ENCODE measurements at places on chromosomes 1 and 21.

DNA sequence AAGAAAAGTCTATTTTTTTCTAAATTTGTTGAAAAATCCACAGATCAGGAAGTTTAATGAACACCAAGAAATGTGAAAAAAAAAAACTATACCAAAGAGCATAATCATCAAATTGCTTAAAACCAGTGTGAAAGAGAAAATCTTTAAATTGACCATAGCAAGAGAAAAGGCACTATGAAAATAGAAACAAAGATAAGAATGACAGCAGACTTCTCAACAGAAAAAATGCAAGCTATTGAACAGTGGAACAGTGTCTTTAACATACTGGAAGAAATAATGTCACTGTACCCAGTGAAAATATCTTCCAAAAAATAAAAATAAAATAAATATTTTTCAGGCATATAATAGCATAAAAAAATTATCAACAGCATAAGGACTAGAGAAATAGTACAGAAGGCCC, 243.0 kb upstream of the GJB5 start:
- DNase-seq = no peak

DNA sequence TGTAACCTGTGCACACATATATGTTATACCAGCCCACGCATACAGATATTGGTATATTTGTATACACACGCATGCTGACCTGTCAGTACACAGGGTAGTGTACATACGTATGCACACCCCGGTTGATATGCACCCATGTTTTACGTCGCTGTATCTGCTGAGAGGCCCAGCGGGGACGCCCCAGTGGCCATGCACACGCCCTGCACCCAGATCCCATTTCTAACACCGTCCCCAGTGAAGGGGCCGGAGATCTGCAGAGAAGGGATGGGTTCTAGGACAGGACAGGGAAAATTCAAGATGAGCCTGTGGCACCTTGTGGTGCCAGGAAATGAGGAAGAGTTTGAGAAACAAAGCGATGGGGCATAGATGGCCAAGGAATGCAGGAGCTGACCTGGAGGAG, 57.2 kb upstream of the TTC34 start:
- no peak for DNase-seq

DNA sequence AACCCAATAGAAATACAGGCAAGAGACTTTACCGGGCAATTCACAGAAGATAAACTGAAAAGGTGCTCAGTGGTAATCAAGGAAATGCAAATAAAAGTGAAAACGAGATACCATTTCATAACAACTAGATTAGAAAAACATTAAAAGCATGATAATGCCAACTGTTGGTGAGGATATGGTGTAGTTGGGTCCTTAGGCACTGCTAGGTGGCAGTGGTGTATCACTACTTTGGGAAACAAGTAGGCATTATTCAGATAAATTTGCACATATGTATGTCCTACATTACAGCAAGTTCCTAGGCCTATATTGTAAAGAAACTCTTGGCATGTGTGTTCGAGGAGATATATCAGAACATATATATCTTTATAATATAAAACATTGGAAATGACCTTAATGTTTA, 31.0 kb downstream of the AZIN2 start:
- DNase-seq = no peak

GRCh38 chr1:22861764-22862440, 110.8 kb downstream of the LACTBL1 start:
- peak; percentile 29 for DNase-seq

DNA sequence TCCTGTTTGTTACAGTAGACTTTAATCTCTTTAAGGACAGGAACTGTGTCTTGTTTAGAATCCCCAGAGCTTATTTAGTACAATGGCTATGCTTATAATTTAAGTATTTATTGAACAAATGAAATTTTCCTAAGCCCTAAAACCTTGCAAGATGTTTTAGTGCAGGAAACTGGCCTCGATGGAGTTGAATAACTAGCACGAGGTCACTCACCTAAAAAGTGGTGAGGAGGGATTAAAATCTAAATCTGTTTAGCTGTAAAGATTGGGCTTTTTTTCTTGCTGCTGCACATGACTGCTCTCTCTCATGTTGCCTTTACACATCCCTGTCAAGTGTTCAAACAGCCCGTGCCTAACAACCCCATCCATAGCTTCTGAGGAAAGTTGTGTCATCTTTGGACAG, 10.2 kb downstream of the NFYC start:
- no peak for DNase-seq

- no peak for DNase-seq
Observed at GRCh38 chr1:209015092-209015491, 568.4 kb upstream of the CAMK1G start.

DNA sequence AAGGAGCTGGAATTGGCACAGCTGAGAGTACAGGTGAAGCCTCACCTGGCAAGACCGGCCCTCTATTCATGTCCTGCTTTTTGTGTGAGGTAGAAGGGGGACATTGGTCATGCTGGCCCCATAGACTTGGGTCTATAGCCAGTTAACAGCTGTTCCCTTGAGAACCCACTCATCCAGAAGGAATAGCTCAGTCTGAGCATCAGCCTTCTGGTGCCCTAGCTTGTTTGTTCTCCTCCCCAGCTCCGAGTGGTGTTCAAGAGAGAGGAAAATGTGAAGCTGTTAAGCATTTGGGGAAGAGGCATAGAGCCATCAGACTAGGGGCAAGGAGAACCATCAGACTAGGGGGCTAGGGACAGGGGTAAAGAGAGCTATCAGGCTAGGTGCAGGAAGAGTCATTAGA, 290.9 kb downstream of the SIPA1L2 start:
- DNase-seq = no peak

GRCh38 chr21:15415541-15416261, 314.1 kb upstream of the USP25 start:
- DNase-seq = no peak

- no peak for DNase-seq
Observed at GRCh38 chr1:155984341-155984740, 6.0 kb upstream of the ARHGEF2 start.

DNA sequence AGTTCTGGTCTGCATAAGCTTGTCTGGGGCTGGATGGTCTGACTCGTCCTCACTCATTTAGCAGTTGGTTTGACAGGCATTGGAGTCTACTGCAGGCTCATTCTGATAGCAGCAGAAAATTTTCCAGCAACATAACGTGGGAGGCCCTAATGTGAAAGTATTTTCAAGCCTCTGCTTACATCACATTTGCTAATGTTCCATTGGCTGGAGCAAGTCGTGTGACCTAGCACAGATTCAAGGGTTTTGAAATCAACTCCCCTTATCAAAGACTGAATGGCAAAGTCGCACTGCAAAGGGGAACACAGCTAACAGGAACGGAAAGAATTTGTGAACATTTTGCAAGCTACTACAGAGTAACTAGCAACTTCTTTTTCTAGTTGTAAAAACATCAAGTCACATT, 2.3 kb upstream of the USH2A start:
- DNase-seq = no peak

GRCh38 chr1:8109216-8109615, 83.1 kb upstream of the ERRFI1 start:
- no peak for DNase-seq

GRCh38 chr1:30726236-30726635, 2.9 kb upstream of the MATN1 start:
- no peak for DNase-seq

DNA sequence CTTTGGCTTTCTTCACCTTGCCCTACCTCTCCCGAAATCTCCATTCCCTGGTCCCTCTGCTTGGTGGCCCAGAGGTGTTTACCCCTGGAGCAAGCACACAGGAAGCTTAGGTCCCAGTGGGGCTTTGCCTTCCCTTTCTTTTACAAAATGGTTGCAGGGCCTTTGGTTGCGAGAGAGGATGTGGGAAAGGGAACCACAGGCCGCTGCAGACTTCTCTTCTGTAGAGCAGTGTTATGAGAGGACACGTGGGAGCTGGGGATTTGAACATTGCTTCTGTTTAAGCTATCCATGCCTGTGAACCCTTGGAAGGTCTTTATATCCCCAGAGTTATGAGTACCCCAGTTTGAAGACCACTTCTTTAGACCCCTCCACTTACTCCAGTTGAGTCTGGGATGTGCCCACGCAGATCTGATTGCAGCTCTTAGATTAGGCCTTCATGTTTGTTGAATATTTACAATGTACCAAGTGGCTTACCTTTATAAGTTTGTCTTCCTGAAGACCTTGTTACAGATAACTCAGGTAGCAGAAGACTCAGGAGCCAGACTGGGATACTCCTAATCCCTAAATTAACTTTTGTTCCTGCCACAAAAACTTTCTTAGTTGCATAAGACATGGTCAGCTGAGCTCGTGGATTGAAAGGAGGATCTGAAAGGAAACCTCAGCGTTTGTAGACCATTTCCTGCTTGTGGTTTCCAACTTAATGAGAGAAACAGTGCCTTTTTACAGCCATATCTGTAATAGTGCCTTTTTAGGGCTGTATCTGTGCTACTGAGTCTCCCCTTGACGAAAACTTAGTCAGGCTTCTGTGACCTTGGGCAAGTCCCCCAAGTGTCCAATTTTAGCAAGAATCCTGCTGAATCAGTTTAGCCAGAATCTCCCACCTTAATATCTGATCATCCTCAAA, 21.9 kb upstream of the IVNS1ABP start:
- DNase-seq = peak; percentile 32

GRCh38 chr1:107213225-107213624, 72.4 kb downstream of the NTNG1 start:
- DNase-seq = no peak

GRCh38 chr1:33640114-33640660, 167.7 kb downstream of the ZSCAN20 start:
- no peak for DNase-seq

- DNase-seq = no peak
Observed at GRCh38 chr1:174713796-174714195, 266.0 kb downstream of the GPR52 start.

DNA sequence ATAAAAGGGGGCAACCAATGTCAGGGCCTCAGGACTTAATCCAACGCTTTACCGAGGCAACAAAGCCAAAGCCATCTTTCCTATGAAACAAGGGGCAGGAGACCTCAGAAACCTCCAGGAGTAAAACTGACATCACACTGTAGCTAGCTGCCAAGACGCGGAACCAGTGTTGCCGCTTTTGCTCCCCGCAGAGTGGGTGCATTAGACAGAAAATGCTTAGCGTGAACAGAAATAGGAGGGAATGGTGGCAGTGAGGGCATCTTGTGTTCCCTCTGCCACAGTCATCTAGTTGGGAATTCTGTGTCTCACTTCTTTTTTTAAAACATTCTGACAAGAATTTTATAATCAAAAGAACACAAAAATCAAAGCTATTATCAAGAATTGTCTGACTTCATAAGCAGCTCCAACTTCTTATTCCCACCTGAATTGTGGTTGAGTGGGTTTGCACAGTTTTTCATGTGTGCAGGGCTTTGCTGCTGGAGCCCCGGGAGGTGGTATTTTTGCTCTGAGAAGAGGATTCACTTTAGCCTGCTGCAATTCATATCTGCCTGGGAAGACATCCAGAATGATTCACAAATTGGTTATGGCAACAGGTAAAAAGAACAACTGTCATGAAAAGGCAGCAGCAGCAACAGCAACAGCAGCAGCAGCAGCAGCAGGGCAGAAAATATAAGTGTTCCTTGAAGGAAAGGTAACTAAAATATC, 82.2 kb upstream of the DIRAS3 start:
- no peak for DNase-seq

- DNase-seq = no peak
Observed at GRCh38 chr1:198936371-198937083, 297.7 kb downstream of the PTPRC start.

DNA sequence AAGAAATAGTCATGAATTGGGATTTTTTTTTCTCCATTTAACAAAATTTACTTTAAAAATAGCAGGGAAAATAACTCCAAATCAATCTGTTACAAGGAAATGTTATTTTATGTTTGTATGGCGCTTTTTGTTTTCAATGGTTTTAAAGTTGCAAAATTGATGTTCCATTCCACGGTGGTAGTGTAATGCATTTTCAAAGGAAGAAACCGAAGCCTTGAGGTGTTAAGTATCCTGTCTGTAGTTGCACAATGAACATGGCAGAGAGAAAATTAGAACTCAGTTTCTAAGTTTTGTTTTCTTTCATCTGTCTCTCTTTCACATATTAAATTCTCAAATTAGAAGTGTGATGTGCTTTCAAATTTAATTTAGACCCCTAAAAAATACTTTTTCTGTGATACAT, 841.8 kb downstream of the USP25 start:
- no peak for DNase-seq

- DNase-seq = no peak
Observed at GRCh38 chr21:36478207-36478701, 1.7 kb downstream of the CLDN14 start.

DNA sequence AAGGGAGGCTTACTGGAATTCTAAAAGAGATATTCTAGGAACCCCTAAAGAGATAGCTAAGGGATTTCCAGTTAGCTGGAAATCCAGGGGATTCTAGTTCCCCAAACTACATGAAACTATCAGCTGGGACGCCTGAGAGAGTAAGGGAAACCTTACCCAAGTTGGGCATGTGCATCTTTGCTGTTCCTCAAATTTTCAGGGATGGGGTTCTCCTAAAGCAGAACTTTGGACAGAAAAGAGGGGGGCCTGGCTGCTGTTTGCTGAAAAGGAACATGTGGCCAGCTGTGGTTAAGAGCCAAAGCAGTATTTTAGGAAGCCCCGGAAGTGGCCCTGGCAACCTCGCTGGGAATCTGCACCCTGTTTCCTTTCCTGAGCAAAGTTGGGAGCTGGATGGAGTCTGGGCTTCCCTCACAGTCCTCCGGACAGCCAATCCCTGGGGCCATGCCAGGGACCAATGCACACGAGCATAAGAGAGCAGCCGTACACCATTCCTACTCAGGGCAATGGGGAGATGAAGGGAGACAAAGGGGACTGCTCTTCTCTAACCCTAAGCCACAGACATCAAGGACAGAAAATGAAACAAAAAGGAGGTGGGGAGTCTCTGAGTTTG, 154.3 kb downstream of the PLXNA2 start:
- no peak for DNase-seq

GRCh38 chr1:42844592-42845140, 1.7 kb upstream of the ZNF691 start:
- peak; percentile 12 for DNase-seq

- no peak for DNase-seq
Observed at GRCh38 chr21:29443411-29444010, 144.8 kb downstream of the BACH1 start.

- DNase-seq = no peak
Observed at GRCh38 chr1:86380257-86380861, 15.8 kb downstream of the ODF2L start.

- no peak for DNase-seq
Observed at GRCh38 chr1:178934546-178934945, 63.7 kb upstream of the ANGPTL1 start.

GRCh38 chr1:33443080-33443704, 12.3 kb upstream of the PHC2 start:
- DNase-seq = no peak

DNA sequence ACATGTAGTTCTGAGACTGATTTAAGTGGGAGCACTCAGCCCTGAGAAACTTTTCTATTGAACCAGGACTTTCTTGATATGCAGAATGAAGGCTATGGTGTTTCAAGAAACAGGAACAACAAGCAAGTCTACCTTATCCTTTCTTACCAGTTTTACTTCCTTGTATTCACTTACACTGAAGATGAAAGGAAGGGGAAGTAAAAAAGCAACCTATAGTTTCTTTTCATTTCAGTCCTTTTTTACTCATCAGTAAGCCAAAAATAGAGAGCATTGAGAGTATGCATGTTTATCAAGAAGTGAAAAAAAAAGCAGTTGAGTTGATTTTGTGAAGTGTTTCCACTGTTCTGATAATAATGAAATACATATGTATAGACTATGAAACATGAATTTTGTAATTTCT, 1010.3 kb downstream of the AMY1C start:
- DNase-seq = no peak
